ENCODE measurements at places on chromosomes 4 and X.

- no peak for DNase-seq
Observed at GRCh38 chr4:34046580-34046979, 2197.7 kb downstream of the ARAP2 start.

DNA sequence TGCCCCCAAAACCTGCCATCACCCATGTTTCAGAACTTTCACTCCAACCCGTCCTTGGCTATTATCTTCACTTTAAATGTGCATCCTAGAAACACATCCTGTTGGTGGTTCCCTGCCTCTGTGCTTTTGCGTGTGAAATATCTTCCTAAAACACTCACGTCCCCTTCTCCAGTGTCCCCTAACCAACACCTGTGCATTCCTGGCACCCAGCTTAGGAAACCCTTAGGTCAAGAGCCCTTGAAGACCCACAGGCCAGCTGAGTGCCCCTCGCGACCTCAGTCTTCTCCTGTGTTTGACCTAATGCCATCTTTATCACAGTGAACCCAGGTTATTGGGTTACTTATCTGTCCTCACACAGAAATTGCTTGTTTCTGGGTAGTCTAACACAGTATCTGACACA, 117.6 kb downstream of the STK32B start:
- DNase-seq: no peak

DNA sequence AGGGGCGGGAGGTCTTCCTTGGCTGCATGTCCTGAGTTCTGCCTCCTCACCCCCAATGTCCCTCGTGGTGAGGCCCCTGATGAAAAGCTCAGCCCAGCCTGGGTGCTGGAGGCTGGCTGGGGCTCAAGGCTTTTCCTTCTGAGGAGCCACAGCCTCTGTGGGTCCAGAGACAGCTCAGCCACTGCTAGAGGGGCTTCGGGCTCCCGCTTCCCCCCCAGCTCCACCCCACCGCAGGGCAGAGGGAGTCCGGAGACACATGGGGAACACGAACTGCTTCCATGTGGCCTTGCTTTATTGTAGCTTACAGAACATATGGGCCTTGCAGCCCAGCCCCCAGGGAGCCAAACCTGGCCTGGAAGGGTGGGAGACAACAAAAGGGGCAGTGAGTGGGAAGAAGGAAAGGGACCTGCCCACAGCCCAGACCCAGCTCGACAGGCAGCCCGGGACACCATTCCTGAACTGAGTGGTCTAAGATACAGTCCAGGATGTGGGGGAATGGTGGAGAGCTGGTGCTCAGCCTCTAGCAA, 89.9 kb upstream of the NKX1-1 start:
- DNase-seq: no peak

DNA sequence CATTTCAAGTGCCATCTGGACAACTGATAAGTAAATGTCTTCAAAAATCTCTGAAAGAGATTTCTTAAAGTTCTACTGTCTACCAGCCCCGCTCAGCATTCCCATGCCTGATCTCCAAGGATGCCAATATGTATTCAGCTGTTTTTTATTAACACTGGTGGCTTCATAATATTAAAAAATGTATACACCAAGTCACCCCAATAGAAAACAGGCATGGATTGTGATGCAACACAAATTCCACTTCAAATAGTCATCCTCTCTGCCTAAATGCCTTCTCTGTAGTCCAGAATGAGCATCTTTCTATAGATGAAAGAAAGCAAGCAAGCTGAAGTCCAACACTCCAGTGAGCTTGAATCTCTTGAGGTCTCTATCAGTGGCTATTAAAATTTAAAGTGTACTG, 152.2 kb upstream of the PPARGC1A start:
- DNase-seq: no peak

DNA sequence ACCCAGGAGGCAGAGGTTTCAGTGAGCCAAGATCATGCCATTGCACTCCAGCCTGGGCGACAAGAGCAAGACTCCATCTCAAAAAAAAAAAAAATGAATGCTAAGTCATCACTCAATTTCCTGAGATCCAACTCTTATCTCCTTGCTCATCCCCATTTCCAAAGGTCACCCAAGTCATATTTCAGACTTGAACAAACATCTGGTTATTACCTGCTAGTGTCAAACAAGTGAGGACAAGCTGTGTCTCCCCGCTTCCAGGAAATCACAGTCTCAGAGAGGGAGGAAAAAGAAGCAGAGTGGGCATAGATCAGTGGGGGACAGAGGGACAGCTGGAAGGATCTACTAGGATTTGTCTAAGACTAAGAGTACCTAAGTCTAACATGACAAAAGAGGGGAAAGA, 147.5 kb upstream of the FUNDC1 start:
- no peak for DNase-seq

DNA sequence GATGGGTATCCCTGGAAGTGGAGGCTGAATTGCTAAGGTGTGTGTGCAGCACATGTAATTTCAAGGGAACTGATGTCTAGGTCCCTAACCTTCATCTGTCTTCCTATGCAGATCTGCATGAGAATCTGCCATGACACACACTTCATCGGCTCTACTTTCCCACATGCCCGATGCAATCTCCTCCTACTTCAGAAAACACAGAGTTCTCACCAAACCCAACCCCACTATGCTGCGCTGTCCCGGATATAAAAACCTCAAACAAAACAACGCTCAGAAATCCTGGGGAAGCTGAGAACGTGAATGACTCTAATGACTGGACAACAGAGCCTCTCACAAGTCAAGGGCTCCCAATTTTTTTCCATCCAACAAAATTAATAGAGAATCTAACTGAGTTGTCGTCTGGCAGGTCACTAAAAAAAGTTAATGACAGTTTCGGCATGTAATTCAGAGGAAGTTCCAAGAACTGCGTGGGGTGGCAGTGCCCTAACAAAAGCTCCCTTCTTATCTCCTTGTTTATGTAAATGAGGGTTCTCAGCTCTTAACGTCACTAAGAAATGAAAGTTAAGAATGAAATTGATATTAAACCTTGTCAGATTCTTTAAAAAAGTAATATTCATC, 39.0 kb downstream of the STX18 start:
- peak; percentile 25 for DNase-seq

- peak; percentile 20 for DNase-seq
Observed at GRCh38 chrX:124395145-124395880, 49.0 kb downstream of the SH2D1A start.

DNA sequence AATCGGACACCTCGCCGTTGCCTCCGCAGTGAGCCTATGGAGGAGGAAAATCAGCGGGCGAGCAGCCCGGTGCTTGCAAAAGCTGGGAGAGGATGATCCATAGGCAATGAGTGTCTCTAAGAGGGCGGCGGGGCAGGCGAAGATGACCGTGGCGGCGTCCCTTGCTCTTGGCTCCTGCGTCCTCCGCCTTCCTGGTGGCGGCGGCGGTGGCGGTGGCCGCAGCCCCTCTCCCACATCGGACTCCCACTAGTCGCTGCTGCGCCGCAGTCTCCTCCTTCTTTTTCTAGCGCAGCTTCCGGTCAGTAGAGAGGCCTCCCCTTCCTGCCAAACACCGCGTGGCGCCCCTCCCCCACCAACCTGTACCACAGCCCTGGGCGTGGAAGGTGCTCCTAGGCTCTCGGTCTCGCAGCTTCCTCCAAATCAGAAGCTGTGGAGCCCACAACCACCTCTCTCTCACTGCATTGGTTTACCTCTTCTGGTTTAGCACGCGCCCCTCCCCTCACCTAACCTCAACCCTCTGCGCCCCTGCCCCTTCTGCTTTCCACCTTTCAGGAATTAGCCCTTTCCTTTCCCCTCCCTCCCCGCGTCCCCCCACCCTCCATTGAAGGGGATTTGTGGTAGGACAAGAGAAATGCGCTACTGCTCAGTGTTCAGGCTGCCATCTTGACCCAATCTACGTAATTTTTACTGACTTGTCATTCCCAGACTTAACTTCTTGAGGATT, at the start of gene SPIN3:
TSS of gene SPIN3 (minus strand) at position 271 of the 724 bp plus-strand sequence. CDS start 594 bp downstream, outside the sequence.
- peak; percentile 55 for DNase-seq

- no peak for DNase-seq
Observed at GRCh38 chr4:10442976-10443375, 14.2 kb downstream of the ZNF518B start.

- DNase-seq: no peak
Observed at GRCh38 chr4:181830404-181831035, 412.7 kb upstream of the TENM3 start.

DNA sequence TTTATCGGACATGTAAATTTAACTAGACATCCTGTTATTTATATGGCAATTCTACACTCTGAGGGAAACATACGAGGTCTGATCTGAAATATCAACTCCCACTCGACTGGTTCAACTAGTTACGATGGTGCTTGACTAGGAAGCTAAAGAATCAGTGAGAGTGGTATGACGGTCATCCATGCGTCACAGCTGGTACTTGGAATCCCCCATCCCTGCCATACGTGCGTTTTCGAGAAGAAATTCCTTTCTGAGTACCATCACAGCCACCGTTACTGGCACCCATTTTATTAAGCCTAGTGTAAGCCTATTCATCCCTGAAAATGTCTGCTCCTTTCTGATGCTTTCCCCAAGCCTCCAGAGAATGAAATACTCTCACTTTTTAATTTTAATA, 695 bp upstream of the PIGA start:
- DNase-seq: peak; percentile 65

GRCh38 chr4:113404167-113404571, 354.7 kb downstream of the ANK2 start:
- DNase-seq: no peak

- no peak for DNase-seq
Observed at GRCh38 chr4:80336582-80336981, 1.1 kb downstream of the CFAP299 start.

DNA sequence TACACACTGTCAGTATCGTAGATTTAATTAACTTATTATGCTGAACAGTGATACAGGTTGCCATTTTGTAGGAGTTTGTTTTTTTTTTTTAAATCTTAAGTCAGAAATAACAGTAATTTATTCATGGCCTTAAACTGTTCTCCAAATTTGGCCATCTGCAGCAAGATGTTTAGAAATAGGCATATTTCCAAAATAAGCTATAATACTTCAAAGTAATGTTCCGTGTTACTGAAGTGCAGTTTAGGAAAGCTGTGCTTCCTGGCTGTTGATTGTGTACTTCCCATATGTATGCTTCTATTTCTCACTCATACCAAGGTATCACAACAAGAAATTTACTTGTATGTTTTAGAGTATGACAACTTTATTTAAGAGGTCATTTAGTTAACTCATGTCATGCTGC, 28.9 kb downstream of the CPEB2 start:
- no peak for DNase-seq

DNA sequence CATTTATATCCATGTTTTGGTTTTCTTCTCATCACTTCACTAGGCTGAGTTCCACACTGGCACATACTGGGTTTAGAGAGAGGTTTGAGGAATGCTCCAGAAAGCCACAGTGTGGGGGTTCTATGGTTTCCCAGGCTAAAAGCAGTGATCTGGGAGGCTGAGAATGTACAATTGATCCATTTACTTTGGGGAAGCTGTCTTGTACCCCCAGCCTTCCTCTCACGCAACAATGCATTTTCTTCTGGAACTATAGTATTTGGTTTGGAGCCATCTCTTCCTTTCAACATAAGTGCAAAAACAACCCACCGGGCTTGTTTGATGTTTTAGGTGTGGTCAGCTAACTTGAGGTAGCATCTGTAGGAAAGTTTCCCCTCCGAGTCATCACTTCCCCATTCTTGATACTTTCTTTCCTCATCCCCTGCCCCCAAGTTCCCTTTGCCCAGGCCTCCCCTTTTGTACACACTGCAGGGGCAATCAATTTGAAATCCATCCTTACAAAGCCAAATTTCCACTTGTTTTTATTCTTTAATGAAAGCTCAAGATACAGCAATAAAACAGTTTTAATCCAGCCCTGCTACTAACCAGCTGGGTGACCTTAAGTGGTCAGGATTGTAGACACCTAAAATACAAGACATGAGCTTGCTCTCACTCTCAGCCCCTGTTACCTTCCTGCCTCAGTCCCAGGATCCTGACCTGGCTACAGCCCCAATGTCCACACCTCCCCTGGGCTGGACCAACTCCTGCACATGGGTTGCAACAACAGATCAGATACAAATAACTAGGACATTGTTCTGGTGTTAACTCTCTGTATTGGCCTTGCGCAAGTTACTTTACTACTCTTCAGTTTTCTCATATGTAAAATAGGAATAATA, 109.2 kb downstream of the FHDC1 start:
- DNase-seq: no peak

DNA sequence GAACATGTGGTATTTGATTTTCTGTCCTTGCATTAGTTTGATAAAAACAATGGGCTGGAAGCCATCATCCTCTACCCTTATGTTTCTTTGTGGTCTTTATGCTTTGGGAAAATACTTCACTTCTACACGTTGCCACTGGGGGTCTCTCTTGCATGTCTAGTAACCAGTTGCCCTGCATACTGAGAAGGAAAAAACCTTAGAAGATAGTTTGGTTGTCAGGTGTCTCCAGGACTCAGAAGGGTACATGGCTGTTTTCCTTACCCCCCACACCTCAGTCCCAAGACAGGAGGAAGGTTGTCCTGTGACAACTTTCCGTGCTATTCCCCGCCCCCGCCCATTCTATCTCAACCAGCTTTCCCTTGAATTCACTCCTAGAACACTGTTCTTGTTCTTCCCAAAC, 62.1 kb upstream of the LANCL3 start:
- no peak for DNase-seq

DNA sequence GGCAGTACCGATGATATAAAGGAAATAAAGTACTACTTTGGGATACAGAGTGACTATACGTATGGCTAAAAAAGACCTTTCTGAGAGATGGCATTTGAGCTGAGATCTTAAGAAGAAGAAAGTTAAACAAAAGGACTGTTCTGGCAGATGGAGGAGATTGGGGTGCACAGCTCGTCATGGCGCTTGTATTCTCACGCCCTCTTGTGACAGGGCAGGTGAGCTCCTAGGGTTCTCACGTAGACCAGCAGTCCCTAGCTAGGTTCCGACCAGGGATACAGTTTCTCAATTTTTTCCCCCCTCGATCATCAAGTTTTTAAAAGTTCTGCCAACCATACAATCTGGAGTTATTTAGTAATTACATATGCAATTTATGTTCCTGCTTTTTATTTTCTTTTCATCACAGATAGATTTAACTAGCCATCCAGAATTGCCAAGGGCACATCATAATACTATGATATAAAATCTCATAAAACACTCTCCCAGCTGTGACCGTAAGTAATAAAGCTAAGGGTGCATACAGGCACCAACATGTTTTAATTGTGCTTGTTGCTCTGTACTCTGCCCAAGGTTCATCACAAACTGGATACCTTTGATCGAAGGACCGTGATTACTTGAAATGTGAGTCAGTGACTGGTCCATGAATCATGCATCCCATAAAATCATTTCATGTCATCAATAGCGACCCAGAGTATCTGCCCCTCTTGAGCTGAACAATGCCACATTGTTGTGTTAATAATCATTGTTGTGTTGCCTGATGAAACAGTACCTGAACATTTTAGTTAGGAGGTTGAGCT, 69.4 kb upstream of the ZNF518B start:
- no peak for DNase-seq

DNA sequence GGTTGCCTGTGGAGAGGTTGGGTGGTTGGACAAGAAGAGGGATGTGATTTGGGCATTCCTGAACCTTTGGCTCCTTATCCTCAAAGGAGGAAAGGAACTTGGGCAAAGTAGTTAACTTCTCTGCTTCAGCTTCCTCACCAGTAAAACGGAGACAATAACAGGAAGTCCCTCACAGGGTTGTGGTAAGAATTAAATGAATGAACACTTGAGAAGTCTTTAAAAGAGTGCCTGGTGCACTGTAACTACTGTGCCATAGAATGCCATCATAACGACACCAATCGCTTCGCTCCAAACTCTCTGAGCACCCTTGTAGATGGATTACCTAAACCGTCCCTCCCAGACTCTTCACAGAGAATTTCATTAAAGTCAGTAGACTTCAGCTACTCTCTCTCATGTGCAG, 10.5 kb downstream of the ZCCHC18 start:
- DNase-seq: peak; percentile 25
